ENCODE measurements at places on chromosomes 5 and 9. TPM values are rescaled to one million over a fixed set of nuclear protein-coding genes. Genes with fewer than 3 reads are reported as not detected.

The CREB3 gene
- total RNA-seq = 23.9 TPM

The MTREX gene
- total RNA-seq = 88.5 TPM

The IFNA21 gene
- not detected for total RNA-seq

The ZNF366 gene
- total RNA-seq = not detected

The PLCXD3 gene
- total RNA-seq = not detected

The OLFM1 gene
- 0.32 TPM for total RNA-seq

The ACTBL2 gene
- total RNA-seq = not detected

The SHOC1 gene
- total RNA-seq = not detected
